Ecto neural progenitor cell (in vitro differentiated cells): ENCODE measurements at places on chromosomes 13 and 19.

- no peak for DNase-seq
These were observed 349.0 kb downstream of the EFNB2 start for GRCh38 chr13:106186366-106187030.

DNA sequence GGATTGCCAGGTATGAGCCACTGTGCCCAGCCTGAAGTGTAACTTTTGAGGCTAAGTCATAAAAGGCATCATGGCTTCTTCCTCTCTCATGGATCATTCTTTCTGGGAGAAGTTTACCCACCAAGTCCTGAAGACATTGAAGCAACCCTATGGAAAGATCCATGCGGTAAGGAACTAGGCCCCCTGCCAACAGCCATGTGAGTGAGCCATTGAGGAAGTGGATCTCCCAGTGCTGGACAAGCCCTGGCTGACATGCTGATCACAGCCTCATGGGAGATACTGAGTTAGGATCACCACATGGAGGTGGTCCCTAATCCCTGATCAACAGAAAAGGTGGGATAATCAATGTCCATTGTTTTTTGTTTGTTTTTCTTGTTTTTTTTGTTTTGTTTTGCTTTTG is 3.3 kb upstream of the NUDT19 start:
- DNase-seq: no peak

- DNase-seq: no peak
These were observed 17.7 kb upstream of the ANKRD10 start for GRCh38 chr13:110932588-110932987.

DNA sequence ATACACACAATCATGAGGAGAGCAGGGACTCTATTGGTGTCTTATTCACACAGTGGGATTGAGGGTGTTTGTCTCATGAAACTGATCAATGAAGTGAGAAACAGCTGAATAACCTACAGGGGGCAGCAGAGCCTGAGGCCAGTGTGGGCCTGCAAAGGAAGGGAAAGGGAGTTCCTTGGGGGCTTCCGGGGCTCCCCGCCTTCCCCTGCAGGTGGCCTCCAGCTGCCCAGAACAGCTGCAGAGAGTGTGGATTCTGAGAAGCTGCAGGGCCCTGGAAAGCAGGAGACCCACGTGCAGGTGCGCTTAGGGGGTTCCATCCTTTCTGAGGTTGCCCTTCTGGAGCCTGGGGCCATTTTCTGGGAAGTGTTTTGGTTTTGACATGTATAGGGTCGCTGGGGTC is 20.1 kb downstream of the ZNF763 start:
- no peak for DNase-seq

DNA sequence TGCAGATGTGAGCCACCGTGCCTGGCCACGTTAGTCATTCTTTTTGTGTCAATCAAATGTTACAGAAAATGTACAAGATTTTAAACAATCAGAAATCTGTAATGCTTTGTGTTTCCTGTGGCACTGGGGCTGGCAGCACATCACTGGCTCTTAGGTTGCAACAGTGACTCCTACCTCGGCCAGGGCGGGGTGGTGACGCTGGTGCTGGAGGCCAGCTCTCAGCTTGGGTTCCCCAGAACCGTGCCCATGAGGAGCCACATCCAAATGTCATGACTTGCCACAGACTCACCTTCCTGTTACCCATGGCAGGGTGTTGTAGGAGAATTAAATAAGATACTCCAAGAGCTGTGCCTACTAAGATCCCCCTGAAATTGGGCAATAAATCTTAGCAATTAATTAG is 161.7 kb downstream of the TEX29 start:
- no peak for DNase-seq

DNA sequence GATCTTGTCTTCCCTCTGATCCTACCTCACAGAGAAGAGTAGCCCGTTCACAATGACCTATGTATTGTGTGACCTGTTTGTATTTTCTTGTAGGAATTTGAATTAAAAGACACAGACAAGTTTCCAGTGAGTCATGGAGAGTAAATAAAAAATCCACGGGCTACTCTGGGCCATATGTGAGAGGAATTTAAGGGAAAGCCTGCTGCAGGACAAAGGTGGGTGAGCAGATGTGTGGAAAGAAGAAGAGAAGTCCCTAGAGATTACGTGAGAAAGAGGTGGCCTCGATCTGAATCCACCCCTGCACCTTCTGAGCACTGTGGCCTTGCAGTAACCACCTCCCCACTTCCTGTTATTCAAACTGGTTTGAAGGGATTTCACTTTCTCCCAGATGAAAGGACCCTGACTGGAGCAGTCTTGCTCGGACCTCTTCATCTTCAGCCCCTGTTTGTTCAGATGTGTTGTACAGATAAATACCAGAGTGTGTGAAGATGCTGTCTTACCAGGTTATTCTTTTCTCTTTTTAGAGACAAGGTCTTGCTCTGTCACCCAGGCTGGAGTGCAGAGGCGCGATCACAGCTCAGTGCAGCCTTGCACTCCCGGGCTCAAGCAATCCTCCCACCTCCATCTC is 205.4 kb downstream of the PDS5B start:
- DNase-seq: no peak

- DNase-seq: no peak
These were observed 24.3 kb downstream of the ERCC5 start for GRCh38 chr13:102869948-102870676.

- DNase-seq: no peak
These were observed 26.0 kb upstream of the NPAS1 start for GRCh38 chr19:46993622-46994021.

DNA sequence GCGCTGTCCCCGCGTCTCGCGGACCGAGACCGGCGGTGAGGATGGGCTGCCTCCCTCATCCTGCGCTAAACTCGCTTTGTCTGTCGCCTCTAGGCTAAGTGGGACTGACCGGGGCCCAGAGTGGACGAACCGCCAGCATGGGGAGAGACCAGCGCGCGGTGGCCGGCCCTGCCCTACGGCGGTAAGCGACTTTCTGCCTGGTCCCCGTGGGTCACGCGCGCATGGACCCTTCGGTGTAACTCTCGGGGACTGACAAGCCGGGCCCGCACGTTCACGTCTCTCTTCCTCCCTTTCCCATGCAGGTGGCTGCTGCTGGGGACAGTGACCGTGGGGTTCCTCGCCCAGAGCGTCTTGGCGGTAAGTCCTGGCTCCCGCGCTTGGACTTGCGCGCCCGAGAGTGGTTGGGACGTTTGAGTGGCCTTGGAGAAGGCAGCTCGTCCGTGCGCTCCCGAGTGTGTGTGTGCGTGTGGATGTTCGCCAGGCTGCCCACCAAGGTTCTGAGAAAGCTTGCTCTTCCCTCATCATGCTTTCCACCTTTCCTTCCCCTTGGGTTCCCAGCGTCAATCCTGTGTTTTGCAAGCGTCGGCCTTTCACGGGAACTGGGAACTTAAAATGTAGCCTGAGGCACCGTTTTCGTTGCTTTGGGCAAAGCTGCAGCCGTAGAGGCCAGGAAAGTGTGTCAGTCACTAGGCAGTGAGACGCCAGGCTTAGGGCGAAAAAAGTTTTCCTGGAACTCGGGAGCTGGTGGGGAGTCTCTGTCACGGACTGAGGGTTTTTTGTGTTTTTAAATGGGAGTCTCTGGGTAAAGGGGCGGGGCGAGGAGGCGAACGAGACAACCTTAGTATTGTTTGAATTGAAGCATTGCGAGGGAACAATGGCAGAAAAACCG is 927 bp downstream of the COL4A2 start:
- peak; percentile 75 for DNase-seq

DNA sequence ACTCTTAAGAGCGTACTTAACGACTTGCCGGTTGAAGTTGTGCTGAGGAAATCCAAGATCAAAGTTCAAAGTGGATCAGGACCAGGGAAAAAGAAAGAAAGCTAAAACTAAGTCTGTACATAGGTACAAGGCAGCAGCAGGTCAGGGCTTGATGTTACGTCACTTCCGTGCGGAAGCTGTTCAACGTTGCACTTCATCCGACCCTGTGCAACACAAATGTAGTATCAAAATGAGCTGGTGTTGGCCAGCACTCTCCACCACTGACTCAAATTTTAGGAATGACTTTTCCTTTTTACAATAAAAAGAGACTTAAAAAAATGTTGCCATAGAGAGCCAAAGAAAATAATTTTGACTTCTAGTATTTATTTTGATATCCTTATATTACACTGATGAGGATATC is 1315.4 kb downstream of the EFNB2 start:
- DNase-seq: no peak

- no peak for DNase-seq
These were observed 127.2 kb upstream of the TSC22D1 start for GRCh38 chr13:44703371-44703770.

DNA sequence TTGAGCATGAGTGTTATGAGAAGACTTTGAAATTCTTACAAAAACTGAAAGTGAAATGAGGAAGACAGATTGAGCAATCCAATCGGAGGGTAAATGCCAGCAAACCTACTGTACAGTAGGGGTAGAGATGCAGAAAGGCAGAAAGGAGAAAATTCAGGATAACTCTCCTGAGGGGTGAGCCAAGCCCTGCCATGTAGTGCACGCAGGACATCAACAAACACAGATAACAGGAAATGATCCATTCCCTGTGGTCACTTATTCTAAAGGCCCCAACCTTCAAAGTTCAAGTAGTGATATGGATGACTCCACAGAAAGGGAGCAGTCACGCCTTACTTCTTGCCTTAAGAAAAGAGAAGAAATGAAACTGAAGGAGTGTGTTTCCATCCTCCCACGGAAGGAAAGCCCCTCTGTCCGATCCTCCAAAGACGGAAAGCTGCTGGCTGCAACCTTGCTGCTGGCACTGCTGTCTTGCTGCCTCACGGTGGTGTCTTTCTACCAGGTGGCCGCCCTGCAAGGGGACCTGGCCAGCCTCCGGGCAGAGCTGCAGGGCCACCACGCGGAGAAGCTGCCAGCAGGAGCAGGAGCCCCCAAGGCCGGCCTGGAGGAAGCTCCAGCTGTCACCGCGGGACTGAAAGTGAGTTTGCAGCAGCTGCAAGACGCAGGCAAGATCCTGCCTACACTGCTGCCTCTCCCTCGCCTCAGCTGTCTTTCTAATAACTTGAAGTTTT is at the start of gene TNFSF13B:
Gene TNFSF13B (plus strand): TSS at position 118 of the 728 bp plus-strand sequence. CDS start 178 bp downstream, at position 296.
- DNase-seq: peak; percentile 72

DNA sequence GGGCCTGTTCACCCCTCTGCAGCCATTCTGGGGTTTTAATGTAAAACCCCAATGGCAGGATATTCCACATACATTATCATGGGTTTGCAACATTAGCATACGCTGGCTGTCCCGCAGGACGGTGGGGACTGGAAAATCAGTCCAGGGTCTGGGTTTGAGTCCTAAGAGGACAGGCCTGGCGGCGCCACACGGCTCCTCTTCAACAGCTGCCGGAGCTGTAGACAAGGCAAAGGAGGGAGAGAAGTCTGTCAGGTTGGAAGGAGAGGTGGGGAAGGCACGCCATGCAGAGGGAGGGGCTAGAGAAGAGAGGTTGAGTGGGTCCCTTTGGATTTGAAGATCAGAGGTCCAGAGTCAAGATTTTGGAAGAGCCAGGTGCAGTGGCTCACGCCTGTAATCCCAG is 11.9 kb downstream of the NFKBID start:
- DNase-seq: no peak

DNA sequence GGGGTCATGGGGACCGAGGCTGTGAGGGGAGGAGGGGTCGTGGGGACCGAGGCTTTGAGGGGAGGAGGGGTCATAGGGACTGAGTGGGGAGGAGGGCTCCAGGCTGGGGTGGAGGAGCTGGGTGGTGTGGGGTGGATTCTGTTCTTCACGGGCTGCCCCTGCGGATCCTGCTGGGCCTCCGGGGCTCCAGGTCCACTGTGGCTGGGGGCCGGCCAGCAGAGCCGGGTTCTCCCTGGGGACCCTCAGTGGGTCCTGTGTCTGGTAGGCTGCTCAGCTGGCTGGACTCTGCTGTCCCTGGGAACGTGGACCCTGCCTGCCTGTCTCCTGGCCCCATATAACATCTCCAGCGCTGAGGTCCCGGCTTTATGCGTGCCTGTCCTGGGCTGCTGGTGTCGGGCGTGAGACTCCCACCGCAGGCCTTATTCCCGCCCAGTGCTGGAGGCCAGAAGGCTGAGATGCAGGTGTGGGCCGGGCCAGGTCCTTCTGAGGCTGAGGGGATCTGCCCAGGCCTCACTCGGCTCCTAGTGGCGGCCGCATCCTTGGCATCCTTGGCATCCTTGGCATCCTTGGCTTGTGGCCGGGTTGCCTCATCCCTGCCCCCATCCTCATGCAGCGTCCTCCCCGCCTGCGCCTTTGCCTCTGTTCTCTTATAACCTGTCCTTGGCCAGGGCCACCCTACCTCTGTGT is 19.8 kb upstream of the GNA15 start:
- DNase-seq: no peak

- no peak for DNase-seq
These were observed 55.5 kb downstream of the EFNB2 start for GRCh38 chr13:106479929-106480328.

- no peak for DNase-seq
These were observed 98.2 kb downstream of the OLFM4 start for GRCh38 chr13:53126841-53127245.

DNA sequence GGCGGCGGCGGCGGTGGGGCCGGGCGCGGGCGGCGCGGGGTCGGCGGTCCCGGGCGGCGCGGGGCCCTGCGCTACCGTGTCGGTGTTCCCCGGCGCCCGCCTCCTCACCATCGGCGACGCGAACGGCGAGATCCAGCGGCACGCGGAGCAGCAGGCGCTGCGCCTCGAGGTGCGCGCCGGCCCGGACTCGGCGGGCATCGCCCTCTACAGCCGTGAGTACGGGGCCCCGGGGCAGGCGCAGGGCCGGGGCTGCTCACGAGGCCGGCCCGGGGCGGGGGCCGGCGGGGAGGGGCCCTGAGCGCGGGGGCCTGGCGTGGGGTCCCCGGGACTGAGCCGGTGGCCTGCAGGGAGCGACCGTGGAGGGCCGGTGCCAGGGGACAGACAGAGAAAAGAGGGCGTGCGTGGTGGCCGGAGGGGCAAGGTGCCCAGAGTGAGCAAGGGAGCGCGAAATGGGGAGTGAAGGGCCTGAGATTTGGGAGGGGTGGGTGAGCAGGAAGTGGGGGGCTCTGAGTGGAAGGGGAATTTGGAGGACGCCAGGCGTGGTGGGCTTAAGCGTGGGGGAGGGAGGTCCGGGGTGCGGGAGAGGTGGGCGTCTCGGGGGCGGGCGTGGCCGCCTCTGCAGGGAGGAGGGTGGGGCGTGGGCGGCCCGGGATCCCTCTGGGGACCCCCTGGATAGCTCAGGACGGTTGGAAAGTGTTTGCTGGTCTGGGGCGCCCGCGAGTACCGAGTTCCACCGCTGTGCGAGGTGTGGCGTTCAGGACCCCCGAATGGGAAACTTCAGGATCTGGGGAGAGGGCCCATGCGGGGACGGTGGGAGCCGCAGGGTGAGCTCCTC is 575 bp downstream of the CARM1 start:
- peak; percentile 77 for DNase-seq

GRCh38 chr13:112467236-112467635 is 91.1 kb downstream of the SPACA7 start:
- no peak for DNase-seq

- no peak for DNase-seq
These were observed 19.8 kb downstream of the MAST3 start for GRCh38 chr19:18117364-18117691.

- peak; percentile 78 for DNase-seq
These were observed 1.1 kb downstream of the COMP start for GRCh38 chr19:18789883-18790565.

GRCh38 chr13:55963934-55964333 is 1176.8 kb upstream of the PRR20A start:
- DNase-seq: no peak

- no peak for DNase-seq
These were observed 7.9 kb downstream of the SLC25A23 start for GRCh38 chr19:6451583-6452222.

GRCh38 chr13:92805766-92806165 is 420.8 kb upstream of the GPC6 start:
- DNase-seq: no peak

- DNase-seq: no peak
These were observed 379.1 kb downstream of the SUCLA2 start for GRCh38 chr13:47621931-47622330.
